ENCODE measurements at places on chromosomes 2 and 18.

DNA sequence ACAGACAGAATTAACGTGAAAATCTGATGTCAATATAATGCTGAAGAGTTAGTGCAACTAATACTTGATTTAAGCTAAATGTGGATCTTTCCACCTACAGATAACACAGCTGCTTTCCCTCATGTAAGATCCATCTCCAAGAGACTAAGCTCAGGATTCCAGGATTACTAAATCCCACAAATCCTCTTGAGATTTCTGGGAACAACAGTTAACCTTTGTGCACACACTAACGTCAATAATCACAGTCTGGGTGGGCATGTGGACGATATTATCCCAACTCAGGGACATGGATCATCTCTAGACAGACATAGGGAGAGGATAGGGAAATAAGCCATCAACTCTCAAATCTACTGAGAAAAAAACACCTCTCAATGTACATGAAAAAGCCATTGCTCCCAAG is 432.6 kb downstream of the SATB2 start:
- no peak for DNase-seq

DNA sequence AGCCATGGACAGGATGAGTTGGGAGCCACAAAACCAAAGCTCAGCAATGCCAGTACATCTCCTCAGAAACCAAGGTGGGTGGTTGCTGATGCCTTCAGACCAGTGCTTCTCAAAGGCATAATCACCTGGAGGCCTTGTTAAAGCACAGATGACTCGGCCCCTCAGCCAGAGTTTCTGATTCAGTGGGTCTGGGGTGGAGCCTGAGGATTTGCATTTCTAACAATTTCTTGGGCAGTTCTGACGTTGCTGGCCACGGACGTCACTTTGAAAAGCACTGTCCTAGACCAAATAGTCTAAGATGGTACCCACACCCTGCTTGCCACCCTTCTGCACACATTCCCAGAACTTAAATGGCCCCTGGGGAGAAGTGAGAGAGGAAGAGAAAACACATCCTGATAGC is 24.1 kb upstream of the CDH2 start:
- DNase-seq, result no peak

DNA sequence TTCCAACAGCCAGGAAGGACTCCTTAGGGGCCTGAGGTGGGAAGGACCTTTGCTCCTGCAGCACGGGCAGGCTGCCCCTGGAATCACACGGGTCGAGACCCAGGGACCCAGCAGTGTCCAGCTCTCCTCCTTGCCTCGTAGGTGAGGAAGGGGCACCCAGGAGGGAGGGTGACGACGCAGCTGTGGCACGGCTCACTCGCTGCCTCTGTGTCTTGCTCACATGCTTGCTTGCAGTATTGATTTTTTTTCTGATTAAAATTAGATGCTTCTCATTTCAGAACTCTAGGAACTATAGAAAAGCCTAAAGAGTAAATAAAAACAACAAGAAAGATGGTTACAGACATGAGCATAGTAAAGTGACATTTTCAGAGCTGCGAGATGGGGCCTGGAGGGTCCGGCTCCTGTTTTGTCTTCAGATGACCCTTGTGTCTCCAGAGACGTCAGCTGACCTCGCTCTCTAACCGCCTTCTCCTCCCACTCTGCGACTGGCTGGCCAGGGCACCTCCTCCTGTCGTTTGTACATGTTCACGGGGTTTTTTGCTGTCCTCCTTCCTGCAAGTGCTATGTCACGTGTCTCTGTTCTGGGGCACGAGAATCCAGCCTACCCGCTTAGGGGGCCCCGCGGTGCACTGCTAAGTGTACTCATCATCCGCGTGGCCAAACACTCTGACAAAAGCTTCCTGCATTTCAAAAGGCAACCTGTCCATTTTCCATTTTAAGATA is 65.7 kb upstream of the ZNF236 start:
- no peak for DNase-seq

DNA sequence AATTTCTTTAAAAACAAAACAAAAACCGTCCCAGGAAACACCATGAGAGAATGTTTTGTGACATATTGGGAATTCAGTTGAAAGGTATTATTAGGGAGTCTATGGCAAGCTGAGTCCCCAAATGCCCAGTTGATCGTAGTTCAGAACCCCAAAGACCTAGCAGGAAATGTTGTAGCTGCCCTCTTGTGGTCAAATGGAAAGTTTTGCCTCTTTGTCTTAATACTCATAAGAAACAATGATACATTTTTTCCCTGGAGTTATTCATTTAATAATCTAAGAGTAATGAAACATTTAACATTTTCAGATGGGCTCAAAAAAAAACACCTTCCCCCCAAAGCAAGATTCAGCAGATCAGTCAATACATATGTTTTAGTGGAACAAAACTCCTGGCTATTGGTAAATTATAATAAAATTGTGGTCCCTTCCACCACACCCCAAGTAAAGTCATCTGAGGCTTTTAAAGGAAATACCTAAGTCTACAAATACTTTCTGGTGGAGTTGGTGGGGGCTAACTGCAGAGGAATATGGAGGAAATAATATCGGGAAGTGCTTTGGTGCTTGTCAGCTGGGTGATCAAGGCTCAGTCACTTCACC is 37.8 kb upstream of the EFEMP1 start:
- no peak for DNase-seq

- peak; percentile 16 for DNase-seq
These were observed 15.1 kb downstream of the PXDN start for GRCh38 chr2:1729242-1729641.

Measured in omental fat pad (tissue), 4 donors.